ENCODE measurements at places on chromosomes 6 and 20.

- no peak for DNase-seq
Observed at GRCh38 chr6:134523903-134524650, 206.2 kb upstream of the SGK1 start.

DNA sequence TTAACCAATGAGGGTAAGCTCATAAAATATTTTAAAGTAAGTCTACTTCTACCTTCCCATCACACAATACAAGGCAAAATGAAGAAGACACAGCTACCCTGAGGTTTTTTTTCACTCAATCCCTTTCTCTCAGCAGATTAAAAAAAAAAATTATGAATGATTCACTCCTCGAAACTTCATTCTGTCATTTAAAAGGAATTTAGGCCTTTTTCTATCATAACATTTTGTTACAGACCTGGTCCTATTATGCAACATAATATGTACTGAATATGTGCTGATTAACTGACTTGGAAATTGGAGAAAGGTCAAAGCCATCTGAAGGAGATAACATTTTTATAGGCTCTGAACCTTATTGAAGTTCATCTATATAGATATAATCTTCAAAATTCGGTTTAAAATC, 45.5 kb downstream of the PRL start:
- DNase-seq = no peak

DNA sequence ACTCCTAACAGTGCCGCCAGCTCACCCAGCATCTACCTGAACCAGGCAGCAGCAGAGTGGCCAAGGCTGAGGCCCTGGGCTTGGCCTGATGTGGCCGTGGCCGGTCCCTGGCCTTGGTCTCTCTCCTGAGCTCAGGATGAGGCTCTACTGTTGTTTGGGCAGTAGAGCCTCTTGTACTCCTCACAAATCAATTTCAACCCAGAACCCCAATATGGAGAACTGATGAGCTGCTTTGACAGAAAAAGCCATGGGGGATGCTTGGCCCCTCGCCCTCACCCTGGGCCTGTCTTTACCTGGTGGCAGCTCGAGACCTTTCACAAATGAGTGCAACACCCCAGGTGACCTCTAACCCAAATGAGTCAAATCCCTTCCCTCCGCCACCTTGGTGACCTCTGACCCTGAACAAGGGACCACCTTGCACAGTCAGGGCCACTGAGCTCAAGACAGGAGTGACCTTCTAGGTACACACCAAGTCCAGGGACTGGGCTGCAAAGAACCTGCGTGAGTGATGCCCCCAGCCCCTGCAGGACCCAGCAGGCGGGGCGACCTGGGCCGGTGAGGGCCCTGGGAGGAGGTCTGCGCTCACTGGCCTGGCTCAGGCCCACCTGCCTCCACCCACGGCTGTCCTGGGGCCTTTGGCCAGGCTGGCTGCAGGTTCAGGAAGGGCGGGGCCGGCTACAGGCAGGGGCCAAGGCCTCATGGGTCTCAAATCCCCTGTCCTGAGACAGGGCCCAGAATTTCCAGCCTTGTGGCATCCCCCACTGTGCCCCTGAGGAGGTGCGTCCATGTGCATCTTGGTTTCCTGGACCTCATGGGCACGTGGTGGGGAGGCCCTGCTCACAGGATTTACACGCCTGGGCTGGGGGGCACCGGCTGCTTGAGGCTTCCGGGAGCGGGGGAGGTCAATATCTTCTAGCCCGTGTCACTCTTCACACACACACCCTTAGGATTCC, 30.2 kb downstream of the PSMG4 start:
- no peak for DNase-seq

GRCh38 chr6:161674930-161675682, 401.2 kb upstream of the AGPAT4 start:
- DNase-seq = no peak

DNA sequence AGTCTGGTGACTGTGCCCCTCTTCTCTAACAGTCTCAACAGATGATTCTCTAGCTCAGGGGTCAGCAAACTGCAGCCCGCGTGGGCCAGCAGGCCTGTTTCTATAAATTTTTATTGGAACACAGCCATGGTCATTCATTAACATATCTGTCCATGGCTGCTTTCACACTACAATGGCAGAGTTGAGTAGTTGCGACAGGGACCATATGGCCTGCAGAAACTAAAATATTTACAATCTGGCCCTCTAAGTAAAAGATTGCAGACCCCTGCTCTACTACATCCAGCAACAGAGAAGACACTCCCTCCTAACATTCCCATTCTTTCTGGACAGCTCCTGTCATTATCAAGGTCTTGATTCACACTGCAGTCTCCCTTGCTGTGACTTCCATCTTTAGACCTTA, 45.2 kb downstream of the PLAGL2 start:
- DNase-seq = no peak

DNA sequence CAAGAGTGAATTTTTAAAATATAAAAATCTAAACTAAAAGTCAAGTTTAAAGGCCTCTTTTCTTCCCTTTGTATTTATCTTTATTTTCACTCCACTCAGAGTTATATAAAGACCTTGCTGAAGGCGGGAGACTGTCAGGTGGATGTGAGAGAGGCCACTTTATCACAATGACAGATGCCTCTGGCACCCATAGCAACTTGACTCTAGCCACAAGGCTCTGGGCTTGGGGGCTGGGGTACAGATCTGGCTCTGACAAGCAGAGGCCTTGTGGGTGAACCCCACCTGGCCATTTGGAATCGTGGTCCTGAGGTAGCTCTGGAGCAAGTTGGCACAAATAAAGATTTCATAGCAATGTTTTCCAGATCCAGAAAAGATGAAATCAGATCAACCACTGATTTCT, 417.2 kb downstream of the RFPL4B start:
- DNase-seq = no peak

DNA sequence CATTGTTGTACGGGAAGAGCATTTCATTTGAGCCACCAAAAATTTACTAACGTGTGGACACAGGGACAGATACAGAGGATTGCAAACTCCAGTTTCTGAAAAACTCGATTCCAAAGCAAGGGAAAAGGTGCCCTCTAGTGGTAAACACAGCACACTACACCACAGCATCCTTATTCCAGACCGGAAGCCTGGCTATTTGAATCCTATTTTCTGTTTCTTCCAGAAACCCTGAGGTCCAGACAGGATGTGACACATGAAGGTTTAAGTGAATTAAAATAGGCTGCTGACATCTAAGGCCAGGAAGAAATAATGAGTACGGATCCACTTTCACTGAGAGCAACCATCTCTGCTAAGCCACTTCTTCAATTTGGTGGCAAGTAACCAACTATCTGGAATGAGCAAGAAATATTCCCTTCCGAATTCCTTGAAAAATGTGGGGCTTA, 31.8 kb upstream of the GMPR start:
- DNase-seq = no peak

DNA sequence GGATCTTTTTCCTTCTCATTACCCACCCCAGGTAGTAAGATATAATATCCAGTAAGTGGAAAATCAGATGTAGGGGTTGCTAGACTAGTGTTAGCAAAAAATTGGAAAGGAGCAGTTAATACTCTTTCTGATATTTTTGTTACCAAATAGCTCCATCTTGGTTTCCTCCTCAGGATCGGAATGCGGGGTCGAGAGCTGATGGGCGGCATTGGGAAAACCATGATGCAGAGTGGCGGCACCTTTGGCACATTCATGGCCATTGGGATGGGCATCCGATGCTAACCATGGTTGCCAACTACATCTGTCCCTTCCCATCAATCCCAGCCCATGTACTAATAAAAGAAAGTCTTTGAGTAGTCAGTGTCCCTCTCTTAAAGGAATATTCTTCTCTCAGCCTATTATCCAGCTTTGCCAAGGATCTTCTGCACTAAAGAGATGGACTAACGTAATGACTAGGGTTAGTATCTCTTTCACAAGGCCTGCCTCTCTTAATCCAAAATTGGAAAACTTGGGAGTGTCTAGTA, 1.5 kb downstream of the ROMO1 start:
- no peak for DNase-seq

DNA sequence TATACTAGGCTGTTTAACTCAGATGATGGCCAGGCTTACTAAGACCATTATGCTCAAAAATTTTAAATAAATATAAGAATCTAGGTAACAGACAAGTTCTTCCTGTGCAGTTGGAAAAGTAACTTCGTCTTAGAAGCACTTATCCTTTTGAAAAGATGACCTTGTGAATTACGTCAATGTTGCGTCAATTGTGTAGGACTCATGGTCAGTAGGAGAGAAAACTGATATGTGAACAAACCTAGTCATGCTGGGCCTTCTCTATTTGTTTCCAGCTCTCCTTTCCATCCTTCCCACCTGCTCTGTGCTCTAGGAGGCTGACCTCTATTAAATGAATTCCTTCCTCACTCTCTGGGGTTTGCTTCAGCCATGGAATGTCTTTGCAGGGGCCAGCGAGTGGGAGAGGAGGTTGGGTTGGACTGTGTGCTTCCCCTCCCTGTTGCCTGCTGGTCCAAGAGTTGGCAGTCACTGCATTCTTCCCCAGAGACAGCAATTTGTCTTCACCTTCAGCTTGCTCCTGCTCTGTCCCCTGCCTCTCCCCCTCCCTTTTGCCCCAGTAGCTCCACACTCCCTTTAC, 128.0 kb upstream of the TNFAIP3 start:
- no peak for DNase-seq

- DNase-seq = no peak
Observed at GRCh38 chr6:63391203-63391970, 71.6 kb upstream of the LGSN start.

- no peak for DNase-seq
Observed at GRCh38 chr6:112304680-112305079, 42.5 kb upstream of the RFPL4B start.

DNA sequence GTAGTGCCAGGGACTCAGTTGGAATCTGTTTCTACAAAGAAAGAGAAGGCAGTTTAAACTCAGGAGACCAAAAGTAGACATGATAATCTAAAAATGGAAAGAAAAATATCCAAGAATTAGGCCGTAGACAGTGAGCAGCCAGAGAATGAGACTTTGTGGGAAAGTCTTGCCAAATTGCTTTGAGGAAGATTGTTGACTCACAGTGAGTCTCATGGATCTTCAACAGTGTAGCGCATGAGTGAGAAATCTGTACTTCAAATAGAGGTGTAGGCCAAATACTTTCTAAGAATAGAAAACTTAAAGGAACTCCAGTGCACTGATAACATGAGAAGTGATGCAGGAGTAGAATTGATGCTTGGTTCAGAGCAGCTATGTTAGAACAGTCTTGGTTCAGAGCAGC, 284.5 kb downstream of the HTR1B start:
- DNase-seq = no peak

- no peak for DNase-seq
Observed at GRCh38 chr6:143222801-143223231, 162.1 kb downstream of the AIG1 start.

DNA sequence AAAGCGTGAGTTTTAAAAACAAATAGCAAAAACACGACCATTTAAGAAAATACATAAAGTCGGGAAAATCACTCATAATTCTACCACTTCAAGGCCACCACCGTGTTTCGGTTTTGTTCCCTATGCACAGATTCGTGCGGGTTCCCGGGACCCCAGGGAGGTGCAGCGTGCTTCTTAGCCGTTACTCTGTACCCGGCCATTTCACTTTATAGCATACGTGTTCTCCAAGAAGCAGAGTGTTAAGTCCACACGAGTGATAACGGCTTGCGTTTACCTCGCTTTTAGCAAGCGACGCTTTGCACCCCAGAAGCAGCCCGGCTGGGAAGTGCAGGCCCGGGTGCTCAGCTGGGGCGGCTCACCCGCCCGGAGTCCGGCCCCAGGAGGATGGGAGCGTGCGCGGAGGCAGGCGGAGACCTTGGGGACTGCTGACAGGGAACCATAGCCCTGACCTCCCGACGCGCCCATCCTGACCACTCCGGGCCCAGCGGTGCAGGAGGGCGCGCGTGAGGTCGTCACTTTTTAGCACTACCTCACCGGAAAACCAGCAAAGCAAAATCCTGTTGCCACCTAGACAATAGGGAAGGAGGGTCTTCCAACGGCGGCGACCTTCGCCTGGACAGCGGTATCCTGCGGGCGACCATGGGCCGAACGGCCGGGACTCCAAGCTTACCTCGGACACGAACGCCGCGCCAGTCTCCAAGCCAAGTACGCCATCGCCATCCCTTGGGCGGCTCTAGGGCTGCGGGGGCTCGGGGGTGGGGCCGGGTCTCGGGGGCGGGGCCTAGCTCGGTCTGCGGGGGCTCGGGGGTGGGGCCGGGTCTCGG, at the start of gene ECI2:
Gene ECI2, minus strand, starts transcription at position 735 of the 824 bp plus-strand sequence. Its CDS starts 15 bp downstream, at position 720.
- DNase-seq = peak; percentile 36

- no peak for DNase-seq
Observed at GRCh38 chr6:25176466-25176865, 102.7 kb upstream of the CARMIL1 start.

DNA sequence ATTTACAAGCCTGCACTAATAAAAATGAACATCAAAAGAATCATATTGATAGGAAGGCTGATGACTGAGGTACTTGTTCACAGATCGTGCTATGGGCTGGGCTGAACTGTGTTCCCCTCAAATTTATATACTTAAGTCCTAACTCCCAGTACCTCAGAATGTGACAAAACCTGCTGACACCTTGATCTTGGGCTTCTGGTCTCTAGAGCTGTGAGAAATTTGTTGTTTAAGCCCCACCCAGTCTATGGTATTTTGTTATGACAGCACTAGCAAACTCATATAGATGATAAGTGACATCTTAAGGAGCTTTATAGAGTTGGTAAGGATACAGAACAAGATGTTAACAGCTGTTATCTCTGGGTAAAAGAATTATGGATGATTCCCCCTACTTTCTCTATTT, 13.8 kb downstream of the UBE2V1 start:
- no peak for DNase-seq

GRCh38 chr6:5241252-5241651, 19.5 kb downstream of the LYRM4 start:
- DNase-seq = no peak

DNA sequence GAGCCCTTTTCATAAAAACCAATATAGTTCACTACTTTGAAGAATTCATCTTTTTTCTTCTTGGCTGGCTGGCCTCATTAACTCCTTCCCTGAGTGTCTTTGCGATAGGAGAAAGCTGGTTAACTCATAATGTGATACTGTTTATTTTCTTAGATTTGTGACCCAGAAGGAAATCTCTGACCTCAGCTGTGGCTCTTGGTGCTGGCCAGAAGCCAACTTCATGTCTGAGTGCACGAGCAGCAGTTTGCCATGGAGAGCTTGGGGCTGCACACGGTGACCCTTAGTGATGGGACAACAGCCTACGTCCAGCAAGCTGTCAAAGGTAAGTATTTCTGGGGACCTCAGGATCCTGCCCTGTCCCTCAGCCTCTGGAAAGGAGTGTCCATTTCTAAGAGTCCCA, 16.7 kb upstream of the DEF6 start:
- no peak for DNase-seq

GRCh38 chr20:33896509-33896908, 85.4 kb downstream of the CHMP4B start:
- DNase-seq = no peak

GRCh38 chr6:14676064-14676463, 558.5 kb downstream of the CD83 start:
- no peak for DNase-seq

- DNase-seq = no peak
Observed at GRCh38 chr6:155085582-155086257, 90.6 kb downstream of the TIAM2 start.

- no peak for DNase-seq
Observed at GRCh38 chr6:39196673-39197091, 32.6 kb downstream of the KCNK5 start.

Measured in GM12892 (cell line).